GM23338 (cell line): ENCODE measurements at places on chromosomes 6 and 20. TPM values are rescaled to one million over a fixed set of nuclear protein-coding genes. Genes with fewer than 3 reads are reported as not detected.
A peak's percentile ranks its signal among the peaks of the same experiment; 100 is the strongest.

GRCh38 chr6:15096894-15097837 is 148.7 kb upstream of the JARID2 start:
- no peak for DNase-seq

DNA sequence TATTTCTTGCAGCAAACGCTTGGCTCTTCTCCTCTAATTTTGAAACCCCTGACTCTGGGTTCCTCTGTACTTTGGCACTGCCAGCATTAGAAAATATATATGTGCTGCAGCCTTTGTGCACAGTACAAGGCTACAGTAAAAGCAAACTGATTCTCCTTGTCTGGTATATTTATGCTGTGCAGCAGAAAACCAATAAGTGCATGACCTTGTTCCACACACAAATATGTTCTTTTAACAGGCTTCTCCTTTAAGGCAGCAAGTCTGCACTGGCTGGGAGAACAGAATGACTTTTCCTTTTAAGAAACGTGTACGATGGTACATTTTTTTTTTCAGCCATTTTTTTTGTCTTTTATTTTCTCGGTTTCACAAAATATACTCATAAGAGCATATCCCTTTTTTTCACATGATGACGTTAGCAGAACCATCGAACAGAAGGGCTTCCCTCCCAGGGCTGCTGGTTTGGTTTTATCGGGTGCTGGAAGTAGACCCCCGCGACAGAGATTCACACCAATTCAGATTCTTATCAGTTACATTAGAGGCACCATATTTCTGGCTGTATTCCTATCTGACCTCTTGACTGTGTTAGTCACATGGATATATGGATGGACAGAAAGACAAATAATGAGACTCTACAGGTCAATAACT is 129.9 kb upstream of the ARID1B start:
- no peak for DNase-seq

Gene TTBK1
- total RNA-seq: 1.1 and 1.2 TPM in 2 replicates

Gene TREML1
- not detected in 2 replicates for total RNA-seq

Gene DAAM2
- 2.5 and 4.9 TPM in 2 replicates for total RNA-seq

GRCh38 chr6:29995340-29995777 is 53.0 kb downstream of the HLA-A start:
- no peak for DNase-seq

- no peak for DNase-seq
Observed at GRCh38 chr6:6760002-6760401, 171.5 kb downstream of the LY86 start.

DNA sequence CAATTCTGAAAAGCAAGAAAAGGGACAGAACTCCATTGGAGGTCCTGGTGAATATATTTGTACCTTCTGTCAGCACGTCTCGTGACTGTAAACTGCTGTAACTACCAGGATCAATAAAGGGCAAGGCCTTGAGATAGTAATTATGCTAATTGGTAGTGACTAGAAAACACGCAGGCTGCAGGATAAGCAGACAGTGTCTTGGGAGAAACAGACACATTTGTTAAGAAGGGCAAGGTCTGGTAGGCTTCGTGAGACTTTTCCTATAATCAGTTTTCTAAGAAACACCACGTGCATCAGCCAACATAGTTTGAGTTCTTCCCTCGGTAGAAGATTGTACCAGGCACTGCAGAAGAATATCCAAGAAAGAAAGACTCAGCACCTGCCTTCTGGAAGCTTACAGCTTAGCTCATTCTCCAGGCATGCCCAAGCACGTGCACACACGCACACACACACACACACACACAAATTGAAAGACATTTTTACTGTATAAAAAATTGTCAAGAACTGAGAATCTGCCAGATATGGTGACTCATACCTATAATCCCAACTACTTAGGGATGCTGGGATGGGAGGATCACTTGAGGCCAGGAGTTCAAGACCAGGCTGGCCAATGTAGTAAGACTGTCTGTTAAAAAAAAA is 167.0 kb upstream of the SASH1 start:
- no peak for DNase-seq

GRCh38 chr6:12418946-12419345 is 128.8 kb downstream of the EDN1 start:
- no peak for DNase-seq

DNA sequence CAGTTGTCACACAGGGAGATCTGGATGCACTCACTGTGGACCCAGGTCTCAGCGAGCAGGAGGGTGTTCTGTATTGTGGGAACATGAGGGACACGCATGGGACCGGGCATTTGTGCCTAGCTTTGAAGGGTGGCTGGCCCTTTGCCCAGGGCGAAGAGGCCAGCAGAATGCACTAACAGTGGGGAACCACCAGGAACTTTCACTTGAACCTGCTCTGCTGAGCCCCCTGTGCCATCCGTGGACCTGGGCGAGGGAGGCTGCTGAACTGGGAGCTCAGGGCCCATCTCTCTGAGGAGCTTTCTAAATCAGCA is 1.2 kb upstream of the ULBP2 start:
- DNase-seq: no peak

- no peak for DNase-seq
Observed at GRCh38 chr6:165718491-165718891, 55.5 kb upstream of the PDE10A start.

GRCh38 chr6:46538800-46539480 is 47.7 kb upstream of the RCAN2 start:
- no peak for DNase-seq

GRCh38 chr6:45822873-45823272 is 192.8 kb downstream of the CLIC5 start:
- DNase-seq: no peak

DNA sequence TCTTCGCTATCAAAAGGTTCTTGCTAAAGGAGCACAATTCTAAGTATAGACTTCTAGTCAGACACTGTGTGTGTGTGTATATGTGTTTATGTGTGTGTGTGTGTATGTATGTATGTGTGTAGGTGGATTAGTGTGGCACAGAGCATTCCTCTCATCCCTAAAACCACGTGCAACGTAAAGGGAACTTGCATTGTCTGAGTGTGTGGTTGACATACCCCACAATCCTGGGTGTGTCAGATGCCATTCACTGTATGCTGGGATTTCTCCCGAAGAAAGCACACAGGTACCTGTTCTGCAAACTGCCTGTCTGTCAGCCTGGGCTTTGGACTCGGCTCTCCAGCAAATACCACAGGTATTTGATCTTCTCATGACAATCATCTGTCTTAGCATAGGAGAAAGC is 42.3 kb upstream of the TBC1D7 start:
- no peak for DNase-seq

Gene CHRNA4
- total RNA-seq: 1.9 and 3.9 TPM in 2 replicates

- no peak for DNase-seq
Observed at GRCh38 chr6:17932330-17932852, 55.0 kb downstream of the KIF13A start.

Gene SRSF12
- 2.6 and 3.6 TPM in 2 replicates for total RNA-seq

DNA sequence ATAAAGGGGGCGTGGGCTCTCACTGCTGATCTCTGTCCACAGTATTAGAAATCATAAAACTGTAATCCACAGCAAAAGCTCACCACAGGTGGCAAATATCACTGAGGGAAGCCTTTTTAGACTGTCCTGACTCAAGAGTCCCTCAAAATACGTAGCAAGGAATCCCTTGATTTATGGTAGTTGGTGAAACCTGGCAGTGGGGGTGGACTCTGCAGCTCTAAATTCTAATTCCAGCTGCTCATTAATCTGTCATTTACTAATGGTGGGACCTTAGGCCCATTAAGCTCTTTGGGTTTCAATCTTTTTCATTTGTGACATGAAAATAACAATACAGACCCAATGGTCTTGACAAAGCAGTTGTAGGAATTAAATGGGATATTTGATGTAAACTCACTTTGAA is 32.3 kb downstream of the GMDS start:
- DNase-seq: no peak

DNA sequence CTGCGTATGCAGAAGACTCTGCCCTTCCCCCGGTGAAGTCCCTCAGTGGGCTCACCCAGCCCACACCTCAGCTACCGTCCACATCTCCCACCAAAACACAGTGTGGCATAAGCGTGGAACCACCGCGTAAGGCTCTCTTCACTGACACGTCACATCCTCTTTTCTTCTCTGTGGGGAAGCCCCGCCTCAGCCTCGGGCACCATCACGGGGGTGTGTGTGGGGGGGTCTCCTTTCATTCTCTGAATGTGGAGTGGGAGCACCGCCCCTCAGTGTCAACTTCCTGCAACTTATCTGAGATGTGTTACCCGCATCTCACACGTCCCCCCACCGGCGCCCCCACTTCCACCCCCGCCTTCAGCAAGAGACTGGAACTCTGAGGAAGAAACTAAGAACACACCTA is 388.4 kb upstream of the JARID2 start:
- DNase-seq: no peak

DNA sequence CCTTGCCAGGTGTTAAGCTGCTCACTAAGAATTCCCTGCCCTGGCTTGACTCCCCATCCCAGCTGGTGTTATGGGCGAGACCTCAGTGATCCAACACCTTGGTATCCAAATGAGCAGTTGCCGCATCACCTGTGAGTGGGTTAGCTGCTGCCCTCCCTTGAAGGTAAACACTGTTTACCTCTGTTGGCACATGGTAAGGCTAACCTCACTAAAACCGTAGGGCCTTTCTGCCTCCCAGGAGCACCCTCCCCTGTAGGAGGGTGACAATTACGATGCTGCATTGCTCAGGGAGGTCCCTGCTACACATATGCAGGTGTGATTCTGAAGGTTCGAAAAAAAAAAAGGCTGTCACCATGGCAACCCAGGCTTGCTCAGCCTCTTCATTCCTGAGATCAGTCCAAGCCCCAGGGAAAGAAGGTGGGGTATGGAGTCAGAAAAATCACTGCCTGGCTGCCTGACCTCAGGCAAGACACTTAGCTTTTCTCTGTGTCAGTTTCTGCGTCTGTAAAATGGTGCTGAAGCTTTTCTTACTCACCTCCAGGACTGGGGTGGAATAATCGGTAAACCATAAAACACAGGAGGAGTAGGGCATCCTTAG is 19.5 kb downstream of the PNPLA1 start:
- peak; percentile 71 for DNase-seq

Gene DEK
- 213 and 218 TPM in 2 replicates for total RNA-seq

DNA sequence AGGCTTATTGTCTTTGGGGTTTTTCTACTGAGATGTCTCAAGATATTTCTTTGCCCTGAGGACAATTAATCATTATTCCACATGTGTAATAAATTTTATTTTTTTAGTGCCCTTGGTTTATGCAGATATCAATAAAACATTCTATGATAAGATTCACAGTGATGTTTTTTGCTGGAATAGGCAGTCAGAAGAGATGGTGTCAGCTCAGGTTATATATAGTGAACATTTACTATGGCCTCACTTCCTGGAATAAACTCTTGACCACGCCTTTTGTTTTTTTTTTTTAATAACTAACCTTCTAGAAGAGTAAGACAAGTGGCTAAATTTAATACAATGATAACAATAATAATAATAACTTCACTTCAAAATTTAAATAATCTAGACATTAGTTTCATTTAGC is 209.7 kb downstream of the TRDN start:
- no peak for DNase-seq

DNA sequence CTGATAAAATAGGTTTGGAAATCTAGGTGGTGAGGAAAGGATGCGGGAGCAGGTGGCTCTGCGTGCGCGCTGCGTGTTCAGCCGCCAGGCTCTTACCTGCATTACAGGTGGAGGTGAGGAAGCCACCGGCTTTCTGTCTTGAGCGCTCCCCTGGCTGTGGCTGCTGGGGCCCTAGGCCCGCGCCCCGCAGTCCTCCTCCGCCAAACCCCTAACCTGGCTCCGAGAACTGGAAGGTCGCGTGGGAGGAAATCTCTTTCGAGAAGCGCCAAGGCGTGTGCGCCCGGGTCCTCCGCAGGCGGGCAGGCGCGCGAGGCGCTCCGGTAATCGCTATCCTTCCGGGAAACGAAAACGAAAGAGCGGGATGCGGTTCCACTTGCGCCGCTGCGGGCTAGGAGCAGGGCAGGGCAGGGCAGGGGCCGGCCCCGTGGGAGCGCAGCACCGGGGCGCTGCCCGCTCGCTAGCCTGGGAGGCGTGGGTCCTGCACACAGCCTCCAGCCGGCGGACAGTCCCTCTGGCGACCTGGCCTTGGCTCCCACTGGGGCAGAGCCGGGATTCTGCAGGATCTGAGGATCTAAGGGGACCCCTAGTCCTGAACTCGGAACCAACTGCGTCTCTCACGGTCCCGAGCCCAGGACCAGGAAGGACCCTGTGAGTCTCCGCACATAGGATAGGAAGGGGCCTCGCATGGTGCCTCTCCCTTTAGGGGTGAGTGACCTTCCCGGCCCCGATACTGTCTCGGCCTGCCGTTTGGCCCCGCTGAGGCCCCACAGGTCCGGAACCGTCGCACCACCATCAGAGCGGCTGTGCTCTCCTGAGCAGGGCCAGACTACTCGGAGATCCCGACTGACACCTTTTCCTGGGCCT is at the start of gene ETV7:
TSS of gene ETV7 (minus strand) at position 230 of the 864 bp plus-strand sequence. CDS start at position 102, 128 bp downstream.
- DNase-seq: peak; percentile 74

Gene PHACTR1
- 11.7 and 19.3 TPM in 2 replicates for total RNA-seq

- DNase-seq: no peak
Observed at GRCh38 chr6:44074813-44075646, 52.2 kb downstream of the MRPL14 start.

Gene HLA-DRA
- 4.4 and 6.9 TPM in 2 replicates for total RNA-seq

DNA sequence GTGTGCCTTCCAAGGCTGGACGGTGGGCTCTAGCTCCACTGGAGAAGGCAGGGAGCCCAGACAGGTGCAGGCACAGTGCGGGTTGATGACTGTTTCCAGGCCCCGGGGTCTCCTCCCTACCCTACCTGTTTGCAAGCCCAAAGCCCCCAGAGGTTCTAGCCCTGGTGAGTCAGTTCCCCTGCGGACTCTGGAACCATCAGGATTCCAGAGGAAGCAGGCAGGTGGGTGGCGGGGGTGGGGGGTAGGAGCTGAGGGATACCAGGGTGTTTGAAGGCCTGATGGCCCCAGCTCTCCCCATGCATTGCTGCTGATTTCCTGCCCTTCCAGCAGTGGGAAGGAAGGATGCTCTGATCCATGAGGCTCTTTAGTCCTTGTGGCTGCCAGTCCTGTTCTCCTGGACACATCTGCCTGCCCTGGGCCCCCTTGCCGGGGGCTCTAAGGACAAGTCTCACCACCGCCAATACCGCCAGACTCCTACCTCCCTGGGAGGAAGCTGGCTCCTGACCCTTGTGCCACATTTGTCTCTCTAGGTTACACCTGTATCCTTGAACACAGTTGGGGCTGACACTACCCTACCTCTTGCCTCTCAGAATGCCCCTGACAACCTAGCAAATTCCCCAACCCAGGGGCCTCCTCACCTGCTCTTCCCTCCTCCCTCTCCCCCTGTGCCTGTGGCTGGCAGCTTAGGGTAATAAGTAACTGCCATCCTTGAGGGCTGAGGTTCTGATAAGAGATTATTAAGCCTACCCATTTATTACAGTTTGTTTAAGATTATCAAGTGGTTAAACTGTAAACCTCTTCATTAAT is 21.7 kb downstream of the KCNK5 start:
- no peak for DNase-seq

GRCh38 chr6:11921751-11922150 is 90.4 kb upstream of the HIVEP1 start:
- DNase-seq: no peak

Gene RAB5IF
- total RNA-seq: 126 and 138 TPM in 2 replicates

DNA sequence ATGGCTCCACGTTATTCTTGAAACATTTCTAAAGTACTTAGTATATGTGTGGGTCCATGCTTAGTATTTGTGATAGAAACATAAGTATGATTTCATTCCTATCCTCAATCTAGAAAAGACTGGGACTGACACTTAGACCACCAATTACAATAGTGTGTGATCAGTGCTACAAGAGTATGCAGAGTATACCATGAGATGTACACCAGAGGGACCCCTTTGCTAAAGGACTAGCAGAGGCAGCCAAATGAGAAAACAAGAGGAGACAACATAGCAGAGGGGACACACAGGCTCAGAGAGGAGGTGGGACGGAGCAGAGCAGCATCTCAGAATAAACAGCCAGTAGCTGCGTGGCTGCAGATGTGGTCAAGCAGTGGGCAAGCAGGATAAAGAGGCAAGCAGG is 21.0 kb downstream of the RMND1 start:
- peak; percentile 21 for DNase-seq

GRCh38 chr20:50092436-50092835 is 20.5 kb downstream of the UBE2V1 start:
- no peak for DNase-seq
